Activated T-helper 17 cell treated with anti-CD3 and anti-CD28 coated beads, Interleukin-2, amount 50 U/mL, for 72 hours (primary cell): ENCODE measurements at places on chromosomes 6 and 20. TPM values are rescaled to one million over a fixed set of nuclear protein-coding genes. Genes with fewer than 3 reads are reported as not detected.
A peak's percentile ranks its signal among the peaks of the same experiment; 100 is the strongest.

DNA sequence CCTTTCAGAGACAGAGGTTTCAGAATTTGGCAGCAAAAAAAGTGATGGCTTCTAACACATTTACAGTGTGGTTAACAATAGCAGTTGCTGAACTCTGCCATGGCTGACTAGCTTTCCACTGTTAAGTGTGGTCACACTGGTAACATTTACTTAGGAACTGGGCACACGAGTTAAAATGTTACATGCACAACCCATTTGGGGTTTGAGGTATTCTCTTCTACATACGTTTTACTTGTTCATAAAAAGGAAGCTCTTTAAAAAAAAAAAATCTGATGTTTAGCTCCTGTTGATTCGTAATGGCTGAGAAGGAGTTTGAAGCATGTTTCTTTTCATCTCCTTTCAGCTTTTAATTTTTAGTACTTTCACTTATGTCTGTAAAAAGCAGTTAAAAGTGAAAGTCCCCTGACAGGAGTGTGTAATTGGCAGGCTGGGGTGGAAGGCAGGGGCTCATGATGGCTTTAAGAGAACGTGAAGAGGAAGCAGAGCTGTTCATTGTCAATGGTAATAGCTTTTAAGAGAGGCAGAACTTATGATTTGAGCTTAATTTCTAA, 245.9 kb downstream of the FARS2 start:
- ATAC-seq, result peak; percentile 42

The ADGB gene
- total RNA-seq, result not detected

DNA sequence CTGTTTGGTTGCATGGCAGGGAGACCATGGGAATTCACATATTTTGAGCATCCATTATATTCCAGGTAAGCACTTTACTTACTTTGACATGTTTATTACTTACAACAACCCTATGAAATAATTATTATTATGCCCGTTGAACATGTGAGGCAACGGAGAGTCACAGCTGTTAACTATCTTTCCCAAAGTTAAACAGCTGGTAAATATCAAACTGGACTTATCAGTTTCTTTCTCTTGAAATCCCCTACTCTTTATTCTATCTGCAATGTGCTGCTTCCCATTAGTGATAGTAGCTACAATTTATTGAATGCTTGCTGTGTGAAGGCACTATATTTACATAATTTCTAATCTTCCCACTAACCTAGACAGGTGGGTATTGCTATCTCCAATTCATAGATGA, 847.7 kb upstream of the MAP3K7 start:
- ATAC-seq, result no peak

GRCh38 chr6:71107911-71108420, 151.1 kb upstream of the B3GAT2 start:
- ATAC-seq, result no peak

The TMEM244 gene
- total RNA-seq, result not detected

The CGA gene
- total RNA-seq, result 0.26 TPM

GRCh38 chr6:142845143-142845571, 99.8 kb downstream of the HIVEP2 start:
- peak; percentile 38 for ATAC-seq

The SLC22A23 gene
- total RNA-seq, result 0.13 TPM

DNA sequence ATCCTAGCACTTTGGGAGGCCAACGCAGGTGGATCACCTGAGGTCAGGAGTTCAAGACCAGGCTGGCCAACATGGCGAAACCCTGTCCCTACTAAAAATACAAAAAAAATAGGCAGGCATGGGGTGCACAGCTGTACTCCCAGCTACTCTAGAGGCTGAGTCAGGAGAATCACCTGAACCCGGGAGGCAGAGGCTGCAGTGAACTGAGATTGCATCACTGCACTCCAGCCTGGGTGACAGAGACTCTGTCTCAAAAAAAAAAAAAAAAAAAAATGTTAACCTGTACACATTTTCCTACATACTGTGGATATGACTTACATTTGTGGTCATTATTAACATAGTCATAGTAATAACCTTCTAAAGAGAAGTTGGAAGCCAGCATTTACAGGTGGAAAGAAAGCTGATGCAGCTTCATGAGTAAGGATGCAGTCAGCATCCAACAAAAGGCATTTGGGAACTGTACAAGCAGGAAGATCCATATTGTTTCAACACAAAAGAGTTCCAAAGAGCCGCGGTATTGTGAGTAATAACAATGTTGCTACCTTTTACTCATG, 186.2 kb downstream of the GPX5 start:
- ATAC-seq, result peak; percentile 69

The ERVFRD-1 gene
- not detected for total RNA-seq

- ATAC-seq, result peak; percentile 62
Measured at GRCh38 chr6:157908369-157909281, 73.0 kb upstream of the SYNJ2 start.
